ENCODE measurements at places on chromosomes 5 and 9. TPM values are rescaled to one million over a fixed set of nuclear protein-coding genes. Genes with fewer than 3 reads are reported as not detected.

DNA sequence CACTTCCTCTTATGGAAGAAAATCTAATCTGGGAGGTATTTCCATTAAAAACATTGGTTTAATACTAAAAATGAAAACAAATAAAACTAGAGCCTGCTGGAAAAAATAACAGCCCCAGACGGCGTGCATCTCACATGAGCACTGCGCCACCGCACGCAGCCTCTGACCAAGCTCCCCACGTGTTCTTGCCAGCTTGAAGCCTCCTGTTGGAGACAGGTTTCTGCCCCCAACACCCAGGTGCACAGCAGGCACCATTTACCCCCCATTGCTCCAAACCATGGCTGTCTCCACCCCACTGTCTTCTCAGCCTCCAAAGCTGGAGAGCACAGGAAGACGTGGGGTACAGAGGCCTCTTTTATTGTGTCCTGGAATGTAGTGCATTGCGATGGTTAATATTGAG lies 10.7 kb upstream of the COL5A1 start:
- DNase-seq = peak; percentile 2
- H3K4me3 ChIP-seq = no peak overlapping the region
- H3K4me1 ChIP-seq = no peaks in the 10 kb centered on the region
- peaks cover 23% of the 10 kb centered on the region for H3K27me3 ChIP-seq
- no peak overlapping the region for H3K27ac ChIP-seq

DNA sequence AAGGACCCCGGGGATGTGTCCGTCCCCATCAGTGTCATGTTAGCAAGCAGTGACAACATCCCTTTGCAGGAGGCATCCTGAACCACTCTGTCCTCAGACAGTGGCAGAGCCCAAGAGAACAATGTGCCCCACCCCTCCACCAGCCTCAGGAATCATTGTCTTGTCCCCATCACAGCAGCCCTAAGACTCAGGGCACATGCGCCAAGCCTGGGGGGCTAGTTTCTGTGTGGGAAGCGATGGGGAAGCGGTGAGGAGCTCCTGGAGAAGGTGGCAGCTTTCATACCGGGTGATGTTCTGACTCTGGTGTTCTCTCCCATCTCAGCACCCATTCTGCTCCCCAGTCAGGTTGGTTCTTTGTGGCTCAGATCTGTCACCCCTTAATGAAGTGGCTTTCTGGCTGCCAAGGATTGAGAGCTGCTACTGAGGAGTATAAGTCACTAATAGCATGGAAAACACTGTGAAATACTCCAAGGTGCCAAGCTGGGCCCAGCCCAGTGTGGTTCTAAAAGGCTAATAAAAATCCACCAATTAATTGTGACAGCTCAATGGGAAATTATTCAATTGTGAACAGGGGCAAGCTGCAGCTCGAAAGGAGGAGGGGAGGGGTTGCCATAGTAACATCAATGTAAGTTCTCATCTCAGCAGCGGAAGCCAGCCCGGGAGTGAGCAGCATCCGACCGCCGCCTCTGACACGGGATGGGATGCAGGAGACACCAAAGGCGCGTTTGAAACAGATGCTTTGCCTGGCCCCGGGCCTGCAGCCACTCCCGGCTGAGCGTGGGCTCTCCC lies 4.7 kb downstream of the QRFP start:
- DNase-seq = no peak
- no peaks in the 10 kb centered on the region for H3K4me1 ChIP-seq
- no peaks in the 10 kb centered on the region for H3K27me3 ChIP-seq
- H3K27ac ChIP-seq = peak overlapping the region; percentile 7
- H3K36me3 ChIP-seq = peaks cover 7% of the 10 kb centered on the region

DNA sequence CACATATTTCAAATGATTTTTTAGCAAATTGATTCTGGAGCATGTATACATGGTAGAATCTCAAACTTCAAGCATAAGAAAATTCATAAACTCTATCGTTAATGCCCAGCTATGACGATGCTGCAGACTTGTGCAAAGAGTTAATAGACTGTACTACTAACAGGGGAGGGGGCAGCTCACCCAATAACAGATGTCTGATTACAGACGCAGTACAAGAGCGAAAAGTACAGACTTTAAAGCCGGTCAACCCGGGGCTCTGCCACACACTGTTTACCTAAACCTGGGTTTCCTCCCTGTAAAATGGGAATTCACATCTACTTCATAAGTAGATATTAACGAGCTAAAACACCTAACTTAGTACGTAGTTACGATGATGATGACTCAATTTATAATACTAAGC lies 651 bp downstream of the TRIM23 start:
- H3K27me3 ChIP-seq = no peaks in the 10 kb centered on the region
- H3K4me3 ChIP-seq = peak overlapping the region; percentile 85

FGD3 gene
- 10.4 TPM for total RNA-seq
